ENCODE measurements at places on chromosomes 16 and 17. TPM values are rescaled to one million over a fixed set of nuclear protein-coding genes. Genes with fewer than 3 reads are reported as not detected.

DNA sequence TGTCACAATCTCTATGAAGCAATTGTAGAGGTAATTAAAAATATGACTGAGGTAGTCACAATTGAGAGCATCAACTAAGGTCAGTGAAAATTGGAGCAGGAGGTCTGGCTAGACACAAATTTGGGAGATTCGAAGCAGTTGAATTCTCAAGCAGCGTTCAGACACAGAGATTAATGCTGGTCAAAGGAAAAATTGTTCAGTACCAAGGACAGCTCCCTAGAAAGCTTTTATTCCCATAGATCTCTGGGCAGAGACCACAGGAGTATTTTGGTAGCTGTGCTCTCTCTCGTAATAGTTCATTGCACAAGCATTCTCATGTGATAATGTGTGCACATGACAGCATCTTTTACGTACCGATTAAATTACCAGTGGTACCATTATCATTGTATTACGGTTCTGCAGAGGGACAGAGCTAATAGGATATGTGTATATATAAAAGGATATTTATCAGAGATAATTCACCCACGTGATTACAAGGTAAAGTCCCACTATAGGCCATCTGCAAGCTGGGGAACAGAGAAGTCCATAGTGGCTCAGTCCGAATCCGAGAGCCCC, 387.5 kb upstream of the HSBP1 start:
- H3K4me3 ChIP-seq: no peak overlapping the region
- H3K27ac ChIP-seq: no peak overlapping the region
- H3K4me1 ChIP-seq: no peaks in the 10 kb centered on the region

GRCh38 chr16:85401917-85402766, 211.0 kb upstream of the GSE1 start:
- no peak for DNase-seq
- no peaks in the 10 kb centered on the region for H3K4me1 ChIP-seq
- no peaks in the 10 kb centered on the region for H3K27me3 ChIP-seq
- no peaks in the 10 kb centered on the region for H3K36me3 ChIP-seq
- no peak overlapping the region for H3K4me3 ChIP-seq

DNA sequence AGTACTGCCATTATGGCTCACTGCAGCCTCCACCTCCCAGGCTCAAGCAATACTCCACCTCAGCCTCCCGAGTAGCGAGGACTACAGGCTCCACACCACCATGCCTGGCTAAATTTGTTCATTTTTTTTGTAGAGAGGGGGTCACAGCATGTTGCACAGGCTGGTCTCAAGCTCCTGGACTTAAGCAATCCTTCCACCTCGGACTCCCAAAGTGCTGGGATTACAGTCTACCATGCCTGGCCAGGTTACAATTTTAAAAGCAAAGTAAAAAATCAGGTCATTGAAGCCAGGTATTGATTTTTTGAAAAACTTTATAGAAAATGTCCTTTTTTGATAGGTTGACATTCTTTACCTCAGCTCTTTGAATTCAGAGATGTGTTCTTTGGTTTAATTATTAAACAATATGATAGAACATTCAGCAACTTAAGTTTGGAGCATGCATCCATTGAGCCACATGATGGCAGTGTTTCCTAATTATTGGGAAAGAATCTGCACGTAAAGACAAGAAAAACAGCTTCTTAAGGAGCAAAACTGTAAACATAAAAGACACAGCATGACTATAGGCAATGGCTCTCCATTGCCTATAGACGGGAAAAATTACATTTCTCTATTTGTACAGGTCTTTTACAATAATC, 1.7 kb upstream of the SLC16A11 start:
- H3K27me3 ChIP-seq: no peaks in the 10 kb centered on the region
- no peak overlapping the region for H3K4me3 ChIP-seq
- H3K27ac ChIP-seq: no peak overlapping the region
- no peaks in the 10 kb centered on the region for H3K36me3 ChIP-seq
- H3K4me1 ChIP-seq: peaks cover 27% of the 10 kb centered on the region

DNA sequence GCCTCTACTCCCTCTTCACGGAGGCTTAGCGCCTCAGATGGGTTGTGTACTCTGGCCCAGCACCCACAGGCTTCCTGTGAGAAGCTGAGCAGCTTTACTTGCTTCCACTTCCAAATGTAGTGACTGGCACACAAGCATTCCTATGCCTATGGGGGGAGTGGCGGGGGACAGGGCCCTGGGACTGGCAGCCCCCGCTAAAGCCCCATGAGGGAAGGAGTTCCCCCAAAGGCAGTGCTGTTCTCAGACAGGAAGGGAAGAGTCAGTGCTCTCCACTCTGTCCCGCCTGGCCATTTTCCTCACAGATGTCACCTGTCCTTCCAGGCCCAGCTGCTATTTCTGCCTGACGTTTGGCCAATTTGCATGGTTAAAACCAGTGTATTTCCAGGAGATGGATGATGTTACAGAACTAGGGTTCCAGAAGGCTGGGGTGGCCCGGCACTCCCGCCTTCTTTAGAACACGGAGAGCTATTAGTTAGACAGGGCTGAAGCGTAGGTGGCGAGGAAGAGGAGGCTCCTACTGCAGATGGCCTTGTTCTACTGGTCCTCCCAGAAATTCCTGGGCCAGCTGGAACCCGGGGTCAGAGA, 83.9 kb upstream of the FBXO47 start:
- H3K27ac ChIP-seq: no peak overlapping the region
- H3K36me3 ChIP-seq: no peaks in the 10 kb centered on the region
- no peaks in the 10 kb centered on the region for H3K4me1 ChIP-seq
- DNase-seq: no peak
- H3K4me3 ChIP-seq: no peak overlapping the region

DNA sequence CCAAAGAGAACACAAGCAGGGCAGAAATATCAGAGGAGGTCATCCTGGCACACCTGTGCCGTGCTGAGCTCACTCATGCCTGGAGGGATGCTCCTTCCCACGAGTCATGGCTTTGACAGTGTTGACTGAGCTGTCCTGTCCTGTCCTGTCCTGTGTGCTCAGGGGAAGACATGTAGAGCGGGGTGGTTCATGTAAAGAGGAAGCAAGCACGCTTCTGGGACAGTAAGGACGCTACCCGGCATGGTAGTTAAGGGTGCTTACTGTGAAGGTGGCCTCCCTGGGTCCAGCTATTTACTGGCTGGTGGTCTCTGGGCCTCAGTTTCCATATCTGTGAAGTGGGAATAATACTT, 398 bp downstream of the LGALS9 start:
- no peaks in the 10 kb centered on the region for H3K27me3 ChIP-seq
- no peak for DNase-seq
- H3K4me3 ChIP-seq: no peak overlapping the region
- peaks cover 4% of the 10 kb centered on the region for H3K36me3 ChIP-seq

PIEZO1 gene
- polyA plus RNA-seq: 298 TPM
